ENCODE measurements at places on chromosomes 11 and 22.

- no peak for DNase-seq
These were observed 839.4 kb downstream of the OPCML start for GRCh38 chr11:132692891-132693290.

- no peak for DNase-seq
These were observed 138.1 kb upstream of the E2F8 start for GRCh38 chr11:19378814-19379213.

DNA sequence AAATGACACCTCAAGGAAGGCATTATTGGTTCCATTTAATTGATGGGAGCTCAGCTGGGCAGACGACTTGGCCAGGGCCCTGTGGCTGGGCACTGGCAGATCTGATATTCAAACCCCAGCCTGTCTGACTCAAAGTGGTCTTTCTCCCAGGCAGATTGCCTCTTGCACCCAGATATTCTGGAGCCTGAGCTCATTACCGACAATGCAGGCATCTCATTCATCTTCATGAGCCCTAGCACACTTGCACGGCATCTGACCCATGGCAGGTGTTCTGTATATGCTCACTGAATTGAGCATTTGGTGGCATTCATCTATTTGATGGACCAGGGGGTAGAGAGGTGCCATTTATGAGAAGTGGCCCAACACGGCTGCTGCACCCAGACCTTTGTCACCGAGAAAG, 193.1 kb downstream of the DSCAML1 start:
- DNase-seq = no peak

- no peak for DNase-seq
These were observed 39.8 kb downstream of the LRRC32 start for GRCh38 chr11:76630600-76631281.

GRCh38 chr11:108241330-108242037, 18.6 kb downstream of the ATM start:
- no peak for DNase-seq

GRCh38 chr11:73019996-73020395, 122.1 kb downstream of the FCHSD2 start:
- DNase-seq = no peak

DNA sequence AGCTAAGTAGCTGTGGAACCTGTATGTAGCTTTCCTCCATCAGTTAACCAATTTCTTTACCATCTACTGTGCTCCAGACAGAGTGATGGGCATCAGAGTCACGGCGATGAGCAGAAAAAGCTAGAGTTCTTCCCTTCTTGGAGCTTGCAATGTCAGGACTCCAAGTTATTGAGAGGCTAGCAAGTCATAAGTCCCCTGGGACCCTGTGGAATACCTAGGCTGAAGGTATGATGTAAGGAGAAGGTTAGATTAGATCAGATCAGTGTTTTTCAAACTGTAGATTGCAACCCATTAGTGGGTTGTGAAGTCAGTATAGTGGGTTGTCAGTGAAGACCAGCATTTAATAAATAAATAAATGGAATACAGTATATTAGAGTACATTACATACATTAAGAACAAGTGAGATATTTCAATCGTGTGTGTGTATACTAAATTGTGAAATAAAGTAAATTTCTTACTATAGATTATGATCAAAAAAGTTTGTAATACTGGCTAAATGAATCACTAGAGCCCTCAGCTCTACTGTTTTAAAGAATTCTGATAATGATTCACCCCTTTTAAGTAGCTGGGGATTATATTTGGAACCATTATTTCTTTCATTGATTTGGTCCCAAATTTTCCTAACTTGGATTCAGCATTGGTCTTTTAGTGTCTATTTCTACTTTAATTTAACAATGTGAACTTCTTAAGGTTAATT, 52.3 kb downstream of the RASSF10 start:
- DNase-seq = no peak

DNA sequence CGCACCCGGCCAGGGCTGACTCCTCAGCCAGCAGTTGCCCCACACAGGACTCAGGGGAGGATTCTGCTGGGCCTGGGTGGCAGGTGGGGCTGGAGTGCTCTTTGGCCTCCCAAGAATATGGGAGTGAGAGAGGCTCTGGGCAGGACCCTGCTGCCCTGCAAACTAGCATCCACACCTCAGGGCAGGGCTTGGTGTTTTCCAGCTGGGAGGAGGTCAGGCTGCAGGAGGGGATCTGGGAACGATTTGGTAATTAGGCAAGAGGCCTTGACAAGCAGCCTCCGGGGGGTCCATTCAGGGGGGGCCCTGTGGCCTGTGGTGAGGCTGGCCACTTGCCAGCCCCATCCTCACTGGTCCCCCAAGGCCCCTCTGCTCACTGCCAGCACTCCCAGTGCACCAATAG, 35.8 kb downstream of the WNT11 start:
- DNase-seq = no peak

GRCh38 chr11:124174001-124174583, 9.1 kb upstream of the OR10D3 start:
- DNase-seq = no peak

Data from GDM1 (cell line).